Stimulated activated CD8-positive, alpha-beta memory T cell treated with anti-CD3 and anti-CD28 coated beads, Interleukin-4, amount 100 ng/mL, for 1 hour (primary cell): ENCODE measurements at places on chromosomes 7 and 10.

DNA sequence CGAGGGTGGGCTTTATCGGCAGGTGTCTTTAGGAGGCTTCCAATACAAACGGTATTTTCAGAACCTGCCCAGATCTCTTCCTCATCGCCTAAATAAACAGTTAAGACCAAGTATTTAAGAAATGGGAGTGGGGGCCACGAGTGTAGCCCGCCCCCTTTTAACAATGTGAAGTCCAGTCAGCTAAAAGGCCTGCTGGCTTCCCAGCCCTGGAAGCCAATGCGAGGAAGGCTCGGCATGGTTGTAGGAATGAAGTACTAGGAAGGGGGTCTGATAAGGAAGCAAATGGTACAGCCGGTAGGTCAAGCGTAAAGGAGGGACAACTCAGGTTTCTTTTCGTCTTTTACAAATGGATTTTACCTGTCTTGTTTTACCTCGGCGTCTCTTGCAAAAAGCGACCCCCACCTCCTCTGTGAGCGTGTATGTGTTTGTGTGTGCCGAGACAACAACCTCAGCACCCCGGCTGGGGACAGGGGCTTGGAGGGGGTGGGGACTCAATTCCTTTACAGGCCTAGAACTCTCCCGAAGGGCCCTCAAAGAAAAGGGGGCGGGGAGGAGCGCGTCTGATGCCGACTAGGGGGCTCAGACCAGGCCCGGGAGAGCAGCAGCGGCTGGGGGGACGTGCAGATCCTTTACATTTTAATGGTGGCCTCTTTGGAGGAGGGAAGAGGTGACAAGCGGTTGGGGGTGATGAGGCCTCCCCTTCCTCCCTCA, 147.6 kb downstream of the GPR85 start:
- DNase-seq, result peak; percentile 1

- no peak for DNase-seq
Measured at GRCh38 chr10:26380815-26381214, 57.3 kb upstream of the APBB1IP start.

- DNase-seq, result no peak
Measured at GRCh38 chr10:81348003-81348402, 527.0 kb upstream of the NRG3 start.

DNA sequence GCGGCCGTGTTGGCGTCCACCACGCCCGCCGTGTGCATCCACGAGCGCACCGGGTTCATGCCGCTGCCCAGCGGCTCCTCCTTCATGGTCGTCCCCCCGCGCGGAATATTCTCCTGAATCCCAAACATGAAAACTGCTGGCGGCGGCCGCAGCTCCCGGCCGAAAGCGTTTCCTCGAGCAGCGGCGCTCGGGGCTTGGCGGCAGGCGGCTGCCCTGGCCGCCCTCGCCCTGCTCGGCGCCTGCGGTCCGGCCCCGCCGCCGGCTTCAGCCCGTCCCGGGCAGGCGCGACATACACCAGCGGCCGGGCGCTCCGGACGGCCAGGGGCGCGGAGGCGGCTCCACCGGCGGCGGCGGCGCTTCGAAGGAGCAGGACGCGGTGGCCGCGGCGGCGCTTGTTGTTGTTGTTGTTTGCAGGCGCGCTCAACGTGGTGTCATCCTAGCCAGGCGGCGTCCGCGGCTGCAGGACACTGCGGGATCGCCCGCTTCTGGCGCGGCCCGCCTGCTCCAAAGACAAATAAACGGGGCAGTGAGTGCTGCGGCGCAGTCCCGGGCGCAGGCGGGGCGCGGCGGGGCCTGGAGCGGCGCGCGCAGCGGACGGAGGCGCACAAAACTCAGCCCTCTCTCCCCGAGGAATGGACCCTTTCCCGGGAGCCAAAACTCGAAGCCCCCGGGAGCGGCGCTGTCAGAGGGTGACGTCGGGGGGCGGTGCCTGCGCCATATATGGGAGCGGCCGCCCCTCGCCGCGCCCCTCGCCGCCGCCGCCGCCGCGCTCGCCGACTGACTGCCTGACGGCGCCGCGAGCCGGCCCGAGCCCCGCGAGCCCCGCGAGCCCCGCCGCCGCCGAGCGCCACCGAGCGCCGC, at the start of gene EBF3:
TSS of gene EBF3 (minus strand) at position 634 of the 861 bp plus-strand sequence. CDS start at position 128, 506 bp downstream.
- no peak for DNase-seq

- DNase-seq, result no peak
Measured at GRCh38 chr7:14071045-14071444, 81.6 kb upstream of the ETV1 start.

GRCh38 chr7:4245866-4246470, 436.1 kb upstream of the FOXK1 start:
- no peak for DNase-seq

DNA sequence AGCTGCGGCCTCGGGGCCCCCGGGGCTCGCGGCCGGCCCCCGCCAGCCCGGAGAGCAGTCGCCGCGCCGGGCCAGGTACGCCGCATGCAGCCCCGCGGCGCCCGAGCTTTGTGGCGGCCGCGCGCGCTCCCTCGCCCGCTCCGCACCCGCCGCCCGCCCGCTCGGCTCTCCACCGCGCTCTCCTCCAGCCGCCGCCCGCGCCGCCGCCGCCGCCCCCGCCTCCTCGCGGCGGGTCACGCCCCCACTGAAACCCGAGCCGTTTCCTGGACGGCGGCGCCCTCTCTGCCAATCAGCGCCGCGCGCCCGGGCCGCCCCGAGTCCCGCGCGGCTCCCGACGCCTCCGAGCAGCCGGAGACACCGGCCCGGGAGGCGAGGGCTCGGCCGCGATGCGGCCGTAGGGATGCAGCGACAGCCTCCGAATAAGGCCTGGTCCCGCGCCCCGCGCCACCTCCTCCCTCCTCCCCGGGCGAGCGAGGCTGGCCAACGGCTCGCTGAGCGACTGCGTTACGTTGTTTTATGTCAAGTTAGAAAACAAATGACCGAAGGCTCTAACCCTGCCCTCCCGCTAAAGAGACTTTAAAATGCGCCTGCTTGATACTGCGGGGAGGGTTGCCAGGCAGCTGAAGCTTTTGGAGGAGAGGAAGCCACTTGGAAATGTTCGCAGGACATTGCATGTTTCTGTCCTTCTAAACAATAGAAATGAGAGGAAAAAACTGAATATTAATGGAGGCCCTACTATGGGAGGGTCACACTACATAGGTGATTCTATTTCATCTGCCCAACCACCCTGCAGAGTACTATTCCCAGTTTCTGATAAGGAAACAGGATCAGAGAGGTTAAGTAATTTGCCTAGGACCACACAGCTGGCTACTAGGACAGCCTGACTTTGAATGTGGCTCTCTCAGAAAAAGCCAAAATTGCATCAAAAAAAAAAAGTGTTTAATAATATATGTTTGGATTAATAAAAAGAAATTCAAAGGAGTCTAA, at the start of gene FGFR2:
TSS of gene FGFR2 (minus strand) at position 182 of the 987 bp plus-strand sequence. CDS start 4,627 bp downstream, outside the sequence.
- no peak for DNase-seq

GRCh38 chr7:142557971-142558582, 191.2 kb upstream of the PRSS1 start:
- DNase-seq, result peak; percentile 18

GRCh38 chr10:43078986-43079273, 2.1 kb downstream of the RET start:
- no peak for DNase-seq

DNA sequence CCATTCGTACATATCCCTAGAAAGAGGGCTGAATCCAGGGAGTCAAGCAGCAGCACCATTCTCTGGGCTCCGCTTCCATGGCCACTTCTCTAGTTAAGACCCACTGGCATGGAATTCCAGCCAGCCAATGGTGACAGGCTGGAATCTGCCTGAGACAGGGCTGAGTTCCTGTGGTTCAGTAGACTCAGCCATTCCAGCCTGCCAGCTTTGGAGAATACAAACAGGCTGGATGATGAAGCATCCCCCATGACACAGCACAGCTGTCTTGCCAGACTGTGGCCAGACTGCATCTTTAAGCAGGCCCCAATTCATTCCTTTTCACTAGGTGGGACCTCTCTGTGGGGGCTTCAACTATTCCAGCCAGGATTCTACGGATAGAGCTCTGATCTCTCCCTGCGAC, 329.6 kb downstream of the XPNPEP1 start:
- no peak for DNase-seq

GRCh38 chr7:37531225-37531624, 82.6 kb upstream of the ELMO1 start:
- DNase-seq, result no peak

- no peak for DNase-seq
Measured at GRCh38 chr10:30185341-30185740, 126.0 kb upstream of the JCAD start.

DNA sequence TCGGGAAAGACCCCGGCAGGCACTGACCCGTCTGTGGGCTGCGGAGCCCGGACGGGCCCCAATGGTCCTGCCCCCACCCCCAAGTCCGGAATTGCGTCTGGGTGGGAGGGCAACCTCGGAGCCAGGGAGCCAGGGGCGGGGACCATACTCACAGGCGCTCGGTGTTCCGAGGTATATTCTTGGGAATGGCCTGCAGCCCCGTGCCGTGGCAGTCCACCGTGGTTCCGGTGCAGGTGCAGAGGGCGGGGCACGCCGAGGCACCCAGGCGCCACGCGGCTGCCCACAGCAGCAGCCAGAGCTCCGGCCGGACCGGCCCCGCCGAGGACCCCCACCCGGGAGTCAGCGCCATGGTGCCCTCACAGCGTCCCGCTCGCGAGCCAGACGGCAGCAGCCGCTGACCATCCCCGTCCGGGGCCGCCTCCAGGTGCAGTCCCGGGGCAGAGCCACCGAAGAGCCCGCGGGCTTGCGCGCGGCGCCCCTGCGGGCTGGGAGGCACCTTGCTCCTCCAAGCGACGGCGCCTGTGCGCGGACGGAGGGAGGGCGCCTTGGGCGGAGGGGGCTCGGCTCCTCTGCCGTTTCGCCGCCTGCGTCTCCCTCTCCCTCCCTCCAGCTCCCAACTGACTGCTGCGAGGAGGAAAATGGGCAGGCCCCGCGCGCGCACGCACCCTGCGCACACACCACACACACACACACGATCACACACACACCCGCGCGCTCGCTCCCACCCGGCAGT, at the start of gene SLIT1:
TSS of gene SLIT1 (minus strand) at position 634 of the 733 bp plus-strand sequence. CDS start at position 349, 285 bp downstream.
- DNase-seq, result no peak

DNA sequence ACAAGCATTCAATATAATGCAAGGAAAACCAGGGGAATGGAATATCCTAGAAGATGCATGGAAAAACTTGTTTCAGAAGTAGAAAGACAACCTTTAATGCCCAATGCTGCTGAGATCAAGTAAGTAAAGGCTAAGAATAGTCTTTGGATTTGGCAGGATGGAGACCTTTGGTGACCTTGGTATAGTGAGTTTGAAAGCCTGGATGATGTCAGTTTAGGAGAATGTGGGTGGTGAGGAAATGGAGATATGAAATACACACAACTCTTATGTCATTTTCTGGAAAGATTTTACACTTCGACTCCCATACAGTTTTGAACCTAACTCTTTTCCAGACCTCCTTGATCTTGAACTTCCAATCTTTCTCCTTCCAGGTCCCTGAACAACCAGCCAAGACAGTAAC, 185.7 kb downstream of the TFEC start:
- DNase-seq, result no peak

DNA sequence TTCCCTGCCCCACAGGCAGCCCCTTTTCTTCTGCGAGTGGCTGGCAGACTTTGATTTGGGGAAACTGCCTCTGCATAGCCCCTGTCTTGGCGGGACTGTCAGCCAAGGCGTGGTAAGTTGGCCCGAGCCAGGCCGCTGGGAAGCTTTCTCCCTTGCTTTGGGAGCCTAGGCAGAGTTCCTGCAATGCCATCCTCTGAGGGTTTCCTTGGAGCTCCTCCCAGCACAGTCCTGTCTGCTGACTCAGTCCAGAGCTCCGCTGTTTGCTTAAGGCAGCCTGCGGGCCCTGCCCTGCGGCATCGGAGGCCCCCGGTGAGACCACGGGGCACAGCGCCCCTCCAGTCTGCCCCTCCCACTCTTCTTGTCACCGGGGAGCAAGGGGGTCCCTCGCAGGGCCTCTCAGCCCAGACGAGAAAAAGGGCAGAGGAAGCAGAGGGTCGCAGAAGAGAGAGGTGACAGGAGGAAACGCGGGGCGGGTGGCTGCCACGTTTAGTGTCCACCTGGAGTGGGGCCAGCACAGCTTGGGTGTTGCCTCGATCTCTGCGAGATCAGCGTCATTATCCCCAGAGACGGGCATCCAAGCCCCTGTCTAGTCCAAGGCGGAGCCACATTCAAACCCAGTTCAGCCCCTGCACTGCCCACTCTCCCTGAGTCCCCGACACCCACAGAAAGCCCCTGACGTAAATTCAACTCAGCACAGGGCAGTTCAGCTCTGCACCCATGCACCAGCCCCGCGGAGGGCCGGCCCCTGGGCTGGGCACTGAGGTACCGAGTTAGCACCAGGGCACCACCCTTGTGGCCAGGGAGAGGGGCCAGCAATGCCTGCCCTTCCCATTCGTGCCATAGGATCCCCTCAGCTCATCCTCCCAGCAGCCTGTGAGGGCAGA, 59.0 kb upstream of the CHST15 start:
- DNase-seq, result no peak

DNA sequence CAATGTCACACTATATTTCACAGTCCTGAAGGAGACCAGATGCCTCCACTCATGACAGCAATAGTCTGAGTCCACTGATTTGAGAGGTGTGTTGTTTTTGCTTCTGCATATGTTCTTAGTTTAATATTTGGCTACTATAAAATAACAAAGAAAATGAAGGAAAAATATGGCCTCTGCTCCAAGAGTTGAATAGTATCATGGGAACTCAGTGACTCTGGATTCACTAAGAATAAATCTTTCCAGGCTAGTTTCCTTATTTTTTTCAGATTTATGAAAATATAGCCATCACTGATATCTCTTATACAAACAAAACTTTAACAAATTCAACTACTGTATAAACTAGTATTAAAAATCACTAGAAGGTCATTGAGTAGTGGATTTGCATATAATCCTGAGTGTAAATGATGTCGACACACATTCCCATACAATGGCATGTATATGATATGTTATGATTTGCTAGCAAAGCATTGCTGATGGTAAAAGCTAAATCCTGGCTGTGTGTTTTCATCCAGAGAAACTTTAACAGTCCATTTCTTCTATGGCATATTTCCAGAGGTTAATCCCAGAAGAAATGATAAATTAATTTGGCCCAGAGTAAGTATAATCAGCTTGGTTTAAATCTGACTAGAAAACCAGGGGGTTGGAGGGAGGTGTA, 66.0 kb upstream of the VIPR2 start:
- no peak for DNase-seq

GRCh38 chr10:42753507-42754154, 29.0 kb upstream of the BMS1 start:
- no peak for DNase-seq

DNA sequence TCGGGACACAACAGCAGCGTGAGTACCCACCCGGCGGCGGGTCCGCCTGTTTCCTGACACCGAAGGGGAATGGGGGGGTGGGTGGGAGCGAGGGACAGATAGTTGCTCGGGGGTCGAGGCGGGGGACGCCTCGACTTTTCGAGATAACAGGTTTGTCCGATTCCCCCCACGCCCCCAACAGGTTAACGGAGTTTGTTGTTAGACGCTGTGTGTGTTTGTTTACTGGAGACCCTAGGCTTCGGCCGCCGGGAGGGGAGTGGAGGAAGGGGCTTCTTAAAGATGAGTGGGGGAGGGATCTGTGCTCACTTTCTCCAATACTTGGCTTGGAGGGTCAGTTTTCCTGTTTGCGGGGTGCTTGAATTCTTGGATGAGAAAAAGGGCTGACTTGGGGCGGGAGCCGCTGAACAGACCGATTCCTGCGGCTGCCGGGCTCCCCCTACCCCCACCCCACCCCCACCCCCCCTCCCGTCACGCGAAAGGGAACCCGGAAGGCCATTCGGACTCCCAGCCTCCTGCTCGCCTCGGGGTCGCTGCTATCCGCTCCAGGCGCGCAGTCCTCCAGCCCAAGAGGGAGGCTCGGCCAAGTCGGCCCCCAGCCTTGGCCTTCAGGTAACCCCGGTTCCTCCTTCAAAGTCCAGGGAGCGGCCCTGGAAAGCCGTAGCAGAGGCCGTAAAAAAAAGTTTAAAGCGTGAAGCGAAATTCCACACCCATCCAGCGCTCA, 1.0 kb downstream of the SORCS3 start:
- no peak for DNase-seq

- no peak for DNase-seq
Measured at GRCh38 chr10:49556723-49557122, 17.8 kb upstream of the ERCC6 start.
